Activated CD8-positive, alpha-beta T cell treated with anti-CD3 and anti-CD28 coated beads, Interleukin-2, amount 10 ng/mL, durations not matched to agents 7 days and 5 days (primary cell): ENCODE measurements at places on chromosomes 11 and 22. TPM values are rescaled to one million over a fixed set of nuclear protein-coding genes. Genes with fewer than 3 reads are reported as not detected.

Gene IGLL5
- not detected for total RNA-seq

Gene RBMXL2
- not detected for total RNA-seq

Gene RASGRP2
- total RNA-seq, result 101 TPM

Gene AP5B1
- total RNA-seq, result 22.5 TPM

Gene ARHGAP42
- 0.92 TPM for total RNA-seq

Gene RTN3
- 62.2 TPM for total RNA-seq
